ENCODE measurements at places on chromosomes 2 and 18.
A peak's percentile ranks its signal among the peaks of the same experiment; 100 is the strongest.

- DNase-seq = no peak
These were observed 3.2 kb downstream of the SH3YL1 start for GRCh38 chr2:260507-261161.

GRCh38 chr2:143702931-143703330 lies 573.7 kb downstream of the ARHGAP15 start:
- no peak for DNase-seq

- no peak for DNase-seq
These were observed 140.1 kb downstream of the PTGR3 start for GRCh38 chr18:75068682-75069435.

GRCh38 chr2:29009711-29010677 lies 28.9 kb downstream of the TOGARAM2 start:
- DNase-seq = no peak

DNA sequence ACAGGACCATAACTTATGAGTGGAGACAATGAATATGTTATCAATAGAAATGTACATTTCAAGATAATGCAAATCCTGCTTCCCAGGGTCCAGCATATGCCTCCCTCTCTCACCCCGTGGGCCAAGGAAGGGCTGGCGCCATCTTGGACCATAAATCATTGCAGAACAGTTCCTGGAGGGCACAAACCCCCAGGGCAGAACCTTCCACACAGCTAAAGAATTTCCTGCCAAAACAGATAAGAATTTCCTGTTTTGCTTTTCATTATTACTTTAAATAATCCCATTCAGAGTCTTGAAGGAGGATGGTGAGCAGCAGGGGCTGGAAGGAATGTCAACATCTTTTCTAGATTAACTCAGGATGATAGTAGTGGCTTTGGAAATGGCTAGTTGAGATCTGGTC lies 53.7 kb downstream of the EHD3 start:
- DNase-seq = no peak

GRCh38 chr2:84889332-84889731 lies 8.4 kb upstream of the TRABD2A start:
- no peak for DNase-seq

- peak; percentile 64 for DNase-seq
These were observed 770 bp downstream of the NBAS start for GRCh38 chr2:15560140-15560987.

- DNase-seq = no peak
These were observed 373.8 kb upstream of the SYT4 start for GRCh38 chr18:43651057-43651456.

DNA sequence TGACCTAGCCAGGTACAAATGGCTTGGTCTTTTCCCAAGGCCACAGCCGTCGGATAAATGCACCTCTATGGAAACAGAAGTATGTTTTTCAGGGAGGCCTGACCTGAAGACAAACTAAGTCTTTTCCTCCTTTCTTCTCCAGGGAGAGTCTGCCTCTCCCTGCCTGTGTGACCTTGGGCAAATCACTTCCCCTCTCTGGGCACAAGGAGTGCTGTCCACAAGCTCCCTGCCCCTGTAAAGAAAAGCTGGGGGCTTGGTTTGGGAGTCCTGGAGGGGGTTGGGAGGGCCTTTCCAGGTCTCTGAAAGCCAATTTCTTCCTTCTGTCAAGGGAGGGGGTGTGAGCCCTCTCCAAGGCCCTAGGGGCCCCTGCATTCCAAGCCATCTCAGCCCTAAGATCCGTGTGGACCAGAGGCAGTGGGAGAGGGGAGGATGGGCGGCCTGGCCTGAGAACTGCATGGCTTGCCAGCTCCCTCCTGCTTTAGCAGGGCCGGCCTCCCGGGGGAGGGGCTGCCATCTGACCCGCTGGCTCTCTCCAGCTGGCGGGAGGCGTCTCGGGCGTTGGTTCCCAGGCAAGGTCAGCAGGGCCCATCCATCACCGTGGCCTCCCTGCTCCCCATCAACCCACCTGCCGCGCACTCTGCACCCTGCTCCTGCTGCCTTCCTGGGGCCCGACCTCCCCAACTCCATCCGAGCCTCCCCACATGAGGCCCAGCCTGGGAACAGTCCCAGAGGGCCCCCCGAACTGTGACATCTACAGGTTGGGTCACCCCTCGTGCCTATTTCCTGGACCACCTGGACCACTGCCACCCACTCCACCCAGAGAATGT lies 61.4 kb downstream of the SMAD7 start:
- peak; percentile 55 for DNase-seq

- DNase-seq = no peak
These were observed 85.4 kb downstream of the MAP3K20 start for GRCh38 chr2:173161040-173161439.

DNA sequence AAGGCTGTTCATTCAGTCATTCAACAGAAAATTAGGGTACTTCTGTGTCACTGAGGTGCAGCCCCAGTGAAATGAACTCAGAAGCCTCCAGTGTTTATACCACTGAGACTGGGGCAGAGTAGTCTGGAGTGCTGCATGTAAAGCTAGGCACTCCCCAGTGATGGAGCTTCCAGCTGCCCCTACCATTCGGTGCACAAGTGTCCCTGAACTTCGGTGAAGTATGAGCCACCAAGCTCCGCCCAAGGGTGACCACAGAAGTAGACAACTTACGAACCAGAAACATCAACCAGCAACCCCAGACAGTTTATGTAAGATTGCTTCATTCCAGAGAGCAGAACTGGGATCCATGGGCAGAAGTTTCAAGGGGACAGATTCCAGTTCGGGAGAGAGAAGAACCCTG lies 70.6 kb upstream of the FOSL2 start:
- DNase-seq = peak; percentile 46

DNA sequence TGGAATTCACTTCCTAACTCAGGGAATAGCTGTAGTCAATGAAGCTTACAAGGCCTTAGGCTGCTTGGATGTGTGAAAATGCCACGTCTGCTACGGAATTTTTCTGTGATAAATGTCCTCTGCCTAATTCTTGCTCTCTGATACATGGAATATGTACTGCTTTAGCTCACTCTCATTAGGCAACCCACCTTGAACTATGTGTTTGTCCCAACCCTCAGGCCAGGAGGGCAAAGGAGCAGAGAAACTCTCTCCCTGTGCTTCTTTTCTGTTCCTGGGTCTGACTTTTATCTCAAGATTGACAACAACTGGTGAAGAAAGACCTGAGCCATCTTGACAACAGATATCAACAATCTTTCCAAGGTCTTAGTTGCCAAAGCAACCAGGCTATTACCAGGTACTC lies 143.9 kb downstream of the GCA start:
- no peak for DNase-seq

- peak; percentile 45 for DNase-seq
These were observed 65.1 kb upstream of the TMEM17 start for GRCh38 chr2:62570861-62571698.

DNA sequence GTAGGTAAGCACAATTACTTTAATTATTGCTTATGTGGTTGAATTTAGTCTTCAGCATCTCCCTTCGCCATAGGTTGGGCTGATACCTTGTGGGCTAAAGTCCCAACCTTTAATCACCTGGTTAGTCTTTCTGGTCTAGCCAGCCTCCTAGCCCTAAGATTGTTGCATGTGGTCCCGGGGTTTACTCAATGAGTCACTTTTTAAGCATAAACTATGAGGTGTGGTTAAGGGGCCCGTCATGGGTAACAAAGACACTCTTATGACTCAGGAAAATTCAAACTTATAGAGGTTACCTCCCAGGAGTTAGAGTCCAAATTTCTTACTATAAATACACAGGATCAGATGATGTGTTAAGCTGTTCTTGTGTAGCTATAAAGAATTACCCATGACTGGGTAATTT lies 841.6 kb downstream of the TRIB2 start:
- DNase-seq = peak; percentile 93

GRCh38 chr2:18630541-18630940 lies 41.2 kb upstream of the NT5C1B start:
- no peak for DNase-seq

DNA sequence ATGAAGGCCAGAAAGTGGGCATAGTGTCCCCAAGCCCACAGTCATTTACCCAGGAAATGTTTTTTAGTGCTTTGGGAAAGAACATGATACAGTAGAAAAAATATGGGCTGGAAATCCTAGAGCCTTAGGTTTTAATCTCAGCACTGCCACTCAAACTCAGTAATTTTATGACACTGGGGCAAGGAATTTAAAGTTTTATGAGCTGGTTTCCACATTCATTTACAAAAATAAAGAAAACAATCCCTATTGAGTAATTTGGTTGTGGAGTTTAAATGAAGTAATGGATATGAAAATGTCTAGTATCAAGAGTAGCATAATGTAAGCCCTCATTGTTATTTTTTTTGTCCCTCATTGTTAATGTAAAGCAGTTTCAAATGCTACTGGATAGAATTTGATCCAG lies 51.5 kb upstream of the FRZB start:
- DNase-seq = no peak

DNA sequence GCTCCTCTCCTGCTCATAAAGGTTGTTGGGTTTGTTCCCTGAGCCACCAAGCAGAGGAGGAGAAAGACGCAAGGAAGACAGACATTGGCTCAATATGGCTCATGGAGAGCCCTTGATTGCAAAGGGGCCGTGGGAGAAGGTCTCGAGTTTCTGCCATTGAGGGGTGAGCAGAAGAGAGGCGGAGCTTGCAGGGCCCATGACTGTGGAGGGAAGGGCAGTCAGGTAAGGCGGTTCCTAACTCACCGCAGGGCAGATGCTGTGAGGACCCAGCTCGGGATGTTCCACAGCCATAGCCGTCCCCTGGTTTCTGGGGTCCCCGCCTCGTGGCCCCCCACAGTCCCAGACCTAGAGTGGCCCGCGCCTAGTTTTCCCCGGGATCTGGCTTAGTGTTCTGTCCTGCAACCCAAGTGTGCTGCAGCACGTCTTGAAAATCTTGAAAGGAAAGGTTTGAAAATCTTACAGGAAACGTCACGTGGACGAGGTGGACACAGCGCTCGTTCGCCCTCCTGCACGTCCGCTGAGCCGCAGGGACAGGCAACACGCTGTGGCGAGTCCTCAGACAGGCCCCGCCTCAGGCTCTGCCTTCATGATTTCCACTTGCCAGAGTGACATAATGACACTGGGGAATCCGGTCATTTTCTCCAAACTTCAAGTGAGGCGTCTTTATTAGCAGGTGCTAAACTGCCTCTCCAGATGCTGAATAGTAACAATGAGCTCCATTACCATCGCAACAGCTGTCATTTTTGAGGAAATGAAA lies 105.5 kb upstream of the HDAC4 start:
- DNase-seq = no peak

GRCh38 chr18:58789876-58790240 lies 74.8 kb upstream of the ZNF532 start:
- DNase-seq = no peak

- peak; percentile 34 for DNase-seq
These were observed 727 bp downstream of the KIF1A start for GRCh38 chr2:240819126-240819857.

- peak; percentile 31 for DNase-seq
These were observed 2.8 kb upstream of the PUM2 start for GRCh38 chr2:20353241-20353992.

DNA sequence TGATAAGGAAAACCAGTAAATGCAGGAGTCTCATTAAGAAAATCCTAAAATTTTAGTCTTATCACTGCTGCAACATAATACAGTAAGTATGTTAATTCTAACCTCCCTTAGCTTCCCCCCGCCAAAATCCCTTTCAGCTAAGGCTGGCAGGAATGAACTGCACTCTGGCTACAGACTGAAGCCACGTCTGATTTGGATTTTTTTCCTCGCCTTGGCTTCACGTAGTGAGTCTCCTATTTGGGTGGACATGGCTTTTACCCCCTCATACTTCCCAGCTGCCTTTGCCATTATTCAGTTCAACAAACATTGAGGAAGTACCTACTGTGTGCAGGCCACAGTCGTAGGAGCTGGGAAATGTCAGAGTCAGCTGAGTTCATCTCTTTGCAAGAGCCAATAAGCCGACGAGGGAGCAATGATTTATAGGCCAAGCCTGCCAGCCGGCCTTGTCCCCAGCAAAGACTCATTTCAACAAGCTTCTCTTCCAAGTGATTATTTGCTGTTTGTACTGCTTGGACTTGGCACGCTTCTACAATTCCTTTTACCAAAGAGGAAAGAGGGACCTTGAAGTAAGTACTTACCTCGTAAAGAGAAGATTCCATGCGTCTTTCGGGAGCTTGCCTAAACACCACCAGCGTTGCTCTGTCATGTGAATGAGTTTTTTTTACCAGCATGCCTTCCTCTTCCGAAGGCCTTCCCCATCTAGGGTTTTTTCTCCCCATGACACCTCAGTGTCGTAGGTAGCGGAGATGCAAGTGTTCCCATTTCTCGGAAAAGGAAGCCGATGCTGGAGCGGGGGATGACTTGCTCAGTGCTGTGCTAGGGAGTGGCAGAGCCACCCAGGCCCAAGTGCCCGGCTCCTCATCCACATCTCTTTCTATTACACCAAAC lies 138.6 kb downstream of the KLHL29 start:
- peak; percentile 38 for DNase-seq

- no peak for DNase-seq
These were observed 225.7 kb downstream of the EPHA4 start for GRCh38 chr2:221346411-221346810.

DNA sequence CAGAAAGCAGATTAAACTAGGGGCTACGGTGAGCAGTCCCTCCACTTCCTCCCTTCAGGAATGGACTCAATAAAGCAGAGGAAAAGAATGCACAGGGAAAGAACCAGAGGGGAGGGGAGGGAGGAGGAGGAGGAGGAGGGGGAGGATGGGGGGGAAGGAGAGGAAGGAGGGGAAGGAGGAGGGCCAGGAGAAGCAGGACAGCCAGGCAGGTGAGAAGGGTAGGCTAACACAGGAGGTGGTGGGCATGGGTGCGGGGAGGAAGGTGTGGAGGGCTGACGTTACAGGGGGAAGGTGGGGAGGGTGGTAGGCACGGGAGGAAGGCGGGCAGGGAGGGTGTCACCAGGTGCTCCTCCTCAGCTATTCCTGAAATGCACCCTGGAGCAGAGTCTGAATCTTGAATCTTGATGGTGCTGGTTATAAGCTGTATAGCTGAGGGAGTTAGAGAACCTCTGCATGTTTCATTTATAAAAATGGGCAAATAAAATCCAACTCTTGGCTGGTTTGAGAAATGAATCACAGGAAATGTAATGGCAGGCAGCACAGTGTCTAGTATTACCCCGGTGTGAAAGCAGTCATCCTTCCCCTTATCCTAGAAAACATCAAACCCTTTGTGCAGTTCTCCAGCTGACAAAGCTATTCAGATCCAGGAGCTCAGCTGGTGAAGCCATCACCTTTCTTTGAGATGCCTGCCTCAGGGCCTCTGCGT lies 3.4 kb downstream of the TMEM18 start:
- peak; percentile 26 for DNase-seq

- peak; percentile 96 for DNase-seq
These were observed 37.5 kb downstream of the PAX8 start for GRCh38 chr2:113240915-113241911.

- no peak for DNase-seq
These were observed 78.2 kb downstream of the KCTD1 start for GRCh38 chr18:26470011-26470637.

DNA sequence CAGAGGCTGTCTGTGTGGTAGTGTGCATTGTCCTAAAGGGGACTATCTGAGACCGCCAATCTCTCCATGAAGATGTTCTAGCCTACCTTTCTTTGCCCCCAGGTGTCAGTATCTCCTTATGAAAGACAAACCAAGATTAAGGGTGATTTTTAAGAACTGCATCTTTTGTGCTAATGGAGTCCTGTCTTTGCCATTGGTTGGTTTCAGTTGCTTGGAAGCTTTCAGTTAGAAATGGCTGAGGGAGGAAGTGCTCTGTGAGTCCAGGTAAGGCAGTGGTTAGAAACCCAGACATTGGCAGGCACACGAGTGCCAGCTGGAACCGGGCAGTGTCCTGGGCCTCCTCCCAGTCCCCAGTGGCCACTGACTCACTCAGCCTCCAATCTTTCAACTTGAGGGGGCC lies 111.3 kb downstream of the DOCK10 start:
- DNase-seq = no peak

GRCh38 chr2:15983496-15983895 lies 43.1 kb downstream of the MYCN start:
- DNase-seq = no peak

GRCh38 chr2:226154610-226155009 lies 645.0 kb downstream of the IRS1 start:
- DNase-seq = no peak

All from astrocyte of the hippocampus (primary cell).